Panc1 (cell line): ENCODE measurements at places on chromosomes 13 and 19. TPM values are rescaled to one million over a fixed set of nuclear protein-coding genes. Genes with fewer than 3 reads are reported as not detected.

CLC gene
- not detected for total RNA-seq

CEACAM21 gene
- not detected for total RNA-seq

PPM1N gene
- total RNA-seq = 3.3 TPM

CYP4F11 gene
- total RNA-seq = 0.21 TPM

ZNF614 gene
- 4.1 TPM for total RNA-seq

DNA sequence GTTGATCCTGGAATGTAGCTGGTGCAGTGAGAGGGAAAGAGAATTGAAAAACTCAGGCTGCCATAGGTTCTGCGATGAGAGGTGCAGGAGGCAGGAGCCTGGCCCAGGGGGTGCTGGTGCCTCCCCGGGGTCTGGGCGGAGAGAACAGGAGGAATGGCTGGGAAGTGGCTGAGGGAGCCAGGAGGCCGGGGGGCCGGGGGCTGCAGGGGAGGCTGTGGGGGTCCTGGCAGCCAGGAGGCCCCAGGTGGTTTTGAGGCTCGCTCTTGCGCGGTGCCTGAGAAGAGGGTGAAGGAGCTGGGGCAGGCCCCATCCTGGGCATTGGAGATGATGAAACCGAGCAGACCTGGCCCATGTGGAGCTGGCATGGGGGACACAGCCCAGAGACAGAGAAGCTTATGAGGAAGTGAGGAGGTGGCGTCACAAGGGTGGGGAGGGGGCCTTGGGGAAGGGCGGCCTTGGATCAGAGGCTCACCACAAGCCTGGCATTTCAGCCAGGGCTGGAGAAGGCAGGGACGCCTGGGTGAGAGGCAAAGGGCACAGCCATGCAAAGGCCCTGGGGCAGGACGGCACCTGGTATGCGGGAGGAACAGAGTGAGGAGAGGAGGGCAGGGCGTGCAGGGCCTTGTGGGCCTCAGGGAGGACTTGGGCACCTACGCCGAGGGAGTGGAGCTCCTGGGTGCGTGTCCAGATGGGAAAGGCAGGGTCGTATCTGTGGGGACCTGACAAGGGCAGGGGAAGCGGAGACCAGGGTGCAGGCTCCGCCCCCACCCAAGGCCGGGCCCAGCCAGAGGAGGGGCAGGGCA is 1.3 kb upstream of the TEKTIP1 start:
- no peak for DNase-seq

DNA sequence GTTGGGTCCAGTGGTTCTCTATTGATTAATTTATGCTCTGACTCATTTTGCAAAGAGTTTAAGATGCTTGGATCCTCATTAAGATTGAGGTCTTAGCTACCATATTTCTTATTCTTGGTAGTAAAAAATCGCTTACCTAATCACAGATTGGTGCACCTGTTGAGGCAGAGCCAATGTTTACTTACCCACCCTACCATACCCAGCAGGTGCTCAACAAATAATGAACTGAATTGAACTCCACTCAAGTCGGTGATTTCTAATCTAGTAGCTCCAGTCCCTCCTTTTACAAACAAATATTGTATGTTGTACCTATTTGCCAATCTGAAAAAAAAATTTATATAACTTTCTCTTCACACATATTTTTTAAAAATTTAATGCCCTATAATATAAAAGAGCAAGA is 361.0 kb downstream of the FGF14 start:
- no peak for DNase-seq

GRCh38 chr13:97124915-97125809 is 97.0 kb upstream of the MBNL2 start:
- DNase-seq = no peak

DNA sequence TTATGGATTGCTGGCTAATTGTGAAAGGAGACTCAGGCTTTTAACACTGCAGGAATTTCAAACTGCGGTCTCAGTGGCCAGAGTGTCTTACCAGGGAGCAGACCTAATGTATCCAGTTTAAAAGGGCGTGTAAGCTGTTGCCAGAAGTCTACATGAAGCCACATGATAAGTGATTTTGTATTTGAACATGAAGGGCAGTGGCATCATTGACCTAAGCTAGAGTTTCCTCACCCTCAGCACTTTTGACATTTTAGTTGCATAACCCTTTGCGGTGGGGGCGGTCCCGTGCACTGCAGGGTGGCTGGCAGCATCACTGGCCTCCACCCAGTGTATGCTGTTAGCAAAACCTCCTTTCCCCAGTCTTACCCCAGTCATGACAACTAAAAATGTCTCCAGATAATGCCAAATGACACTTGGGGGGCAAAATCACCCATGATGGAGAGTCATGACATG is 23.7 kb upstream of the GPR18 start:
- DNase-seq = no peak

- no peak for DNase-seq
Measured at GRCh38 chr13:25300861-25301346, 521 bp upstream of the NUP58 start.

DNA sequence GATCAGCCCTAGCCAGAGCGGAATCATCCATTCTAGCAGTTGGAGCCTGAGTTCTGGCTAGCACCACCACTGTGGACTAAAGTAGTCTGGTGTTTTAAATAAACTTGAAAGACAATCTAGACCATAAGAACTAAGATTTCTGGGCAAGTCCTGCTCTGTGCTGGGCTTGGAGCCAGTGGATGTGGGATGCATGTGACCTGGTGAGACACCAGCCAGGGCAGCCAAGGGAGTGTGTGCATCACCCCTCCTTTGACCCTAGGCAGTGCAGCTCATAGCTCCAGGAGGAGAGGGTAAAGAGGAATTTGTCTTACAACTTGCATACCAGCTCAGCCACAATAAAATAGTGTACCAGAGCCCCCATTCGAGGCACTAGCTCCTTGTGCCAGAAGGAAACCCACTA is 21.0 kb downstream of the ITGBL1 start:
- DNase-seq = no peak

GRCh38 chr13:75372517-75372916 is 109.5 kb downstream of the TBC1D4 start:
- no peak for DNase-seq

DNA sequence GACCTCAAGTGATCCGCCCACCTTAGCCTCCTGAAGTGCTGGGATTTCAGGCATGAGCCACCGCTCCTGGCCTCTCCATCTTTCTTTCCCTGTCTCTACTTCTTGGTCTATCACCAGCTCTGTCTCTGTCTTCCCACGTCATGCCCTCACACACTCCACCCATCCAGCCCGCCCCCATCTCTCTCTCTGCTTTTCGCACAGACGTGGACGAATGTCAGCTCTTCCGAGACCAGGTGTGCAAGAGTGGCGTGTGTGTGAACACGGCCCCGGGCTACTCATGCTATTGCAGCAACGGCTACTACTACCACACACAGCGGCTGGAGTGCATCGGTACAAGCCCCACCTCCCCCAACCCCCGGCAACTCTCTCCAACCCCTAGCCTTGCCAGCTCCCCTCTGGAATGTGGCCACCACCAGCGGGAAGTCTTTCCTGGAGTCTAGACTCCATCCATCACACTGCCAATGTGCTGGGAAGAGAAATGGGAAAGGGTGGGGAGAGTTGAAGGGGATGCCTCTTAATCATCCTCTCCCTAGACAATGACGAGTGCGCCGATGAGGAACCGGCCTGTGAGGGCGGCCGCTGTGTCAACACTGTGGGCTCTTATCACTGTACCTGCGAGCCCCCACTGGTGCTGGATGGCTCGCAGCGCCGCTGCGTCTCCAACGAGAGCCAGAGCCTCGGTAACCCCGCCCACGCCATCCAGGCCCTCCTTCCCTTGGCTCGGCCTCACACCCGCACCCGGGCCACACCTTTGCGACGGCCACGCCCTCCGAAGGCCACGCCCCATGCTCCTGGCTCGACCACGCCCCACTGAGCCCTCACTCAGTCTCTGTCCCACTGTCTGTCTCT is 22.5 kb downstream of the LTBP4 start:
- no peak for DNase-seq

DNA sequence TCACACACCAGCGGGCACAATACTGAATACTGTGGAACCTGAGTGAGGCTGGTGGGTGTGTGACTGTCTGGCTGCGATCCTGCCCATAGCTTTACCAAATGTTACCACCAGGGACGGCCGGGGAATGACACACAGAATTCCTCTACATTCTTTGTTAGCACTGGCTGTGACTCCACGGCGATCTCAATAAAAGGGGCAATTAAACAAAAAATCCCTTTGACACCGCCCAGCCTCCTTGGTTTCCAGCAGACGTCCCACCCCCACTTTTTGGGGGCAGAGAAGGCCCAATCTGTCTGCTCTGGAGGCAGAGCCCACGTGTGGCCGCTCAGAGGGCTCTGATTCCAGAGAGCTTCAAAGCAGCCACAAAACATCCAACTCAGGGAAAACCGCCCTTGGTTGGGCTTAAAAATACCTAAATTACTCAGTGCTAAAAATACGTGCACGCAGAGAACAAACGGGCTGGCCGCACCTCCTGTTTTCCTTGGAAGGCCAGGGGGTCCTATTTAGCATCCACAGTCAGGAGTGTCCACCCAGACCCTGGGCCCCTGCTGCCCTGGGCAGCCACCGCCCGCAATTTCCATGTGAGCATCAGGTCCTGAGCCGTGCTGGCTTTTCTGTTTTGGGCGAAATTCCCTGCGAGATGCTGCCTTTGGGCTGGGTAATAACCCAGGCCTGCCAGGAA is 47.8 kb downstream of the GADD45B start:
- DNase-seq = no peak

GRCh38 chr19:54851353-54851752 is 1.1 kb downstream of the KIR3DL2 start:
- no peak for DNase-seq

- DNase-seq = no peak
Measured at GRCh38 chr13:47707414-47707813, 293.7 kb downstream of the SUCLA2 start.

GRCh38 chr19:8251025-8251472 is 41.9 kb downstream of the CERS4 start:
- DNase-seq = no peak

GRCh38 chr19:47729799-47730520 is 15.4 kb upstream of the NOP53 start:
- no peak for DNase-seq

DNA sequence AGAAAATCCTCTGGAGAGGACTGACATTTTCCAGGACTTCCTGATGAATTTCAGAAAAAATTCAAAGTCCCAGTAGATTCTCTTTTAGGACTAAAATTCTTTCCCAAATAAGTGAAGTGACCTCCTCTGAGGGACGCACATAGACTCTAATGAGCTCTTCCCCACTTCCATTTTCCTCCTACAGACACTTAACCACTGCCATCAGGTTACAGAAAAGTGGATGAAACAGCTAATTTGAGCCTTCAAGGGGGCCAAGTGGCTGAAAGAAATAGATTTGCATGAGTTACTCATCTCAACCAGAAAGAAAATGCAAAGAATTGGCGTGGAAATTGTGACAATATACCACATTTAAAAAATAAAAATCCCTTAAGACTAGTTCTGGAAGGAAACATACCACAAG is 185.3 kb upstream of the EDNRB start:
- DNase-seq = no peak

DNA sequence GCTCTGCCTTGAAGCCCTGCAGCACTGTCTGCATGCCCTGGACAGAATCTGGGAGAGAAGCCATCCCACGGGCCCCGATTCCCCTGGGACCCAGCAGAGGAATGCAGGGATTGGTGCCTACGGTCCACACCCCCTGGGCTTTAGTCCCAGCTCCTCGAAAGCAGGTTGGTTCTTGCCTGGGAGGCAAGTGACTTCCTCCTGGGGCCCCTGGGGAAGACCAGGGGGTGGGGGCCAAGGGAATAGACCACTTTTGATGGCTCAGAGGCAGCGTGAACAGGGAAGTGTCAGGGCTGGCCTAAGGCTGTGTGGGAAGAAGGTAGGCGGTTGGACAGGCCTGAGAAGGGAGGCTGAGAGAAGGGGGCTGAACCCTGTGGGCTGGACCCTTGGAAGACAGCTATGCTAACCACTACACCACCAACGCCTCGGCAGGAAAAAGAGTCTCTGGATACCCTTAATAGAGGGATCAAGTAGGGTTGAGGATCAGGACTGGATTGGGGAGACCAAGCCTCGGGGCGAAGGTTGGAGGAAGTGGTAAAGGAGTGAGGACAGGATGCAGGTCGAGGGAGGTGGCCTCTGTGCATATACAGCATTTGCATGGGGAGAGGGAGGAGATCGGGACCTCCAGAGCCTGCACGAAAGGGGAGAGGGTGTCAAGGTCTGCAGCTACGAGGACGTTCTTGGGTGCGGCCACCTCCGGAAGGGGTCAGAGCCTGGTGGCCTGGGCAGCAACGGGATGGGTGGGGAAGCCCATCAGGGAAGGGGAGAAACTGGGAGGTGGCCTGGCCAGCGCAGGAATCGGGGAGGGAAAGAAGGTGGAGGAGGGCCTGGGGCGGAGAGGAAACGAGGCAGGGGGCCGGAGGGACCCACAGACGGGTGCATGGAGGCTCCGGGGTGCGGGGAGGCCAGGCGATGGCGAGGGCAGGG is 709 bp downstream of the DPP9 start:
- no peak for DNase-seq

- DNase-seq = no peak
Measured at GRCh38 chr19:49999371-50000010, 25.7 kb downstream of the VRK3 start.

DNA sequence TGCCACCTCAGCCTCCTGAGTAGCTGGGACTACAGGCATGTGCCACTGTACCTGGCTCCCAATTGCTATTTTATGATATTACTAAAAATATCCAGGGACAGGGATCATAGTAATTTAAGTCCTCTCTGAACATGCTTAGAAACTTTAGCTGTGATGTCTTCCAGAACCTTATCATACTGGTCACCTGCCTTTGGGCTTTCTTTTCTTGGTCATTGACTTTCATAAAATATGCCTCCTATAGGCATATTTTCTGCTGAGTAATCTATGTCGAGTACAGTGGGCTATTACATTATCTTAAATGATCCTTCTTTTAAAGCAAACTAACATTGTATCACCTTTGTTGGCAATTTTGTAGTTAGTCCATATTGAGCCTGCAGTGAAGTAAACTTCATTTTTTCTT is 6.2 kb downstream of the UCHL3 start:
- DNase-seq = no peak

DNA sequence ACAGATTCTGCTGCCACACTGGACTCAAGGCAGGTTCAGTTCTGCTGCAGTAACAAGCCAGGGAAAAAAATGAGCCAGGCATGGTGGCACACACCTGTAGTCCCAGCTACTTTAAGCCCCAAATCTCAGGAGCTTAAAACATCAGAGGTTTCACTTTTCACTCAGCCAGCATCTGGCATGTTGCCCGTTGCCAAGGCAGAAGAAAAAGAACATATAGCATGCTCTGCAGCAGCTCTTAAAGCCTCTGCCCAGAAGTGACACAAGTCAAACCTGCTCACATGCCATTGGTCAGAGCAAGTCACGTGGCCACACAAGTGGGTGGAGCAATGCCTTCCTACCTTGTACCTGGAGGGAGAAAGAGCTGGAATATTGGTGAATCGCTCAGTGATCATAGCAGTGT is 14.7 kb upstream of the ADGRE5 start:
- no peak for DNase-seq

- DNase-seq = no peak
Measured at GRCh38 chr13:95787356-95788099, 110.6 kb downstream of the DNAJC3 start.

DNA sequence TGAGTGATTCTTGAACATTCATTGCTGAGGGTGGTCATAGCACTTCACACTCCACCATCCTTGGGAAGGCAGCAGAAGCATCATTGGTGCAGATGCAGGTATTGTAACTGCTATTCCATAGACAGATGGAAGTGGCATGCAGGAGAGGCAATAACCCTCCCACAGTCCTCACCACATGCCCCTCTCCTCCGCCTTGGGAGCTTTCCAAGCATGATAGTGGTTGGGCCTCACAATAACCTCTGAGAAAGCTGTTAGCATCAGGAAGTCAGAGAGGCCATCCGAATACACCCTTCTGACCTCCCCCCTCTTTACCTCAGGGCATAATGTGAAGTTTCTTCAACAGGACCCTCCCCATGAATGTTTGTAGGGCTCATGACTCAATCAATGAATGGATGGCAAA is 177.9 kb downstream of the KATNAL1 start:
- DNase-seq = no peak

GRCh38 chr13:76803831-76804230 is 82.4 kb downstream of the KCTD12 start:
- DNase-seq = no peak
